ENCODE measurements at places on chromosomes 1 and 21. TPM values are rescaled to one million over a fixed set of nuclear protein-coding genes. Genes with fewer than 3 reads are reported as not detected.
A peak's percentile ranks its signal among the peaks of the same experiment; 100 is the strongest.

DNA sequence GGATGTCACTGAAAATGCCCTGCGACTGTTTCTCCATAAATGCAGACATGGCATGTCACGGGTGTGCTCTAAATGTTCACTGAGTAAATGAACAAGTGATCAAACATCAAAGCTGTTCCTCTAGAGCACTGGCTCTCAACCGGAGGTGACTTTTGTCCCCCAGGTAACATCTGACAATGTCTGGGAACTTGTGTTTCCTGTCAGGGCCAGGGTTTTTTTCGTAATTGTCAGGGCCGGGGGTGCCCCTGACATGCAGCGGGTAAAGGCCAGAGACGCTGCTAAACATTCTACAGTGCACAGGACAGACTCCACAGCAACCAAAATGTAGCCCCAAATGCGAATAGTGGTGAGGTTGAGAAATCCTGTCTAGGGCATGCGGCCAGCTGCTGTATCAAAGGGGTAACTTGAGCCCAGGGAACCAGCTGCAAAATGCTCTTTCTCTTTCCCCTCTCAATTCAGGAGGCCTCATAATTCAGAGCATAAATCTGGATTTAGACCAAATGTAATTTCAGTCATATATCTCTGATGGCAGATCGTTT lies 2.0 kb downstream of the ALDH4A1 start:
- no peak for DNase-seq

- no peak for DNase-seq
These were observed 152.3 kb upstream of the PTBP2 start for GRCh38 chr1:96569288-96569687.

The CFHR1 gene
- total RNA-seq, result not detected

- peak; percentile 52 for DNase-seq
These were observed 27.5 kb downstream of the ATP8B2 start for GRCh38 chr1:154352581-154353459.

- no peak for DNase-seq
These were observed 31.0 kb downstream of the KIF21B start for GRCh38 chr1:200992382-200993048.
